NCI-H1105 treated with DMSO at 0.1 percent for 48 hours (cell line): ENCODE measurements at places on chromosomes 3 and 15.

- no peak for DNase-seq
Measured at GRCh38 chr3:177973241-177973840, 562.9 kb upstream of the KCNMB2 start.

- no peak for DNase-seq
Measured at GRCh38 chr3:149560001-149560400, 85.5 kb downstream of the TM4SF4 start.

DNA sequence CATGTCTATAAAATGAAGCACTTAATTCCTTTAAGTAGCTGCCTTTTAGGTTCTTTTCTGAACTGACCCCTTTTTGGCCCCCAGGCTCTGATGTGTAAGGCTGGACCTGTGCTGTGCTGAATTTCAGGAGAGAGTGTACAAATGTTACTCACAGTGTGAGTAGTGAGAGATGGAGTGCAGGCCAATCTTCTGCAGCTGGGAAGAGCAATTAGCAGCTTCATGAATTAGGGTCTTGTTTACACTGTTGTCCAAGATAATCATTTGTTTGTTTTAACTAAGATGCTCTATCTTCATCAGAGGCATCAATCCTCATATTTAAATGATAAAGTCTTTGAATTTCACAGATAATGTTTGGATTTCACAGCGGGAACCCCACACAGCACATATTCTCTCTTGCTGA, 19.4 kb downstream of the ARPP21 start:
- DNase-seq = peak; percentile 29

DNA sequence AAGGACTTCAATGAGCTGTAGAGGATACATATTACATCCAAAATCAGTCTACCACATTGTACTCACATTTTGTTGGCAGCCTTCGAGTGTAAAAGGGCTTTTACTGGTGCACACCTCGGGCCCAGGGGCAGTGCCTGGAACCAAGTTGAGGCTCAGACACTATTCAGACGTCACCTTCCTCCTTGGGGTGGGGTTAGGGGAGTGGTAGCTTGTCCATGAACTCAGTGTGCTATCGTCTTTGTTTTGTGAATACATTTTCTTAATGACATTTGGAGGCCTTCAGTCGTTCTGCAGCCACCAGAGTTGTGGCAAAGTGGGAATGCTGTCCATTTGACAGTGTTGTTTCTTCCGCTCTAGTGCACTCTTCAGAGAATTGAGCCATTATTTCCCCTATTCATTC, 114.2 kb downstream of the PGPEP1L start:
- DNase-seq = no peak

DNA sequence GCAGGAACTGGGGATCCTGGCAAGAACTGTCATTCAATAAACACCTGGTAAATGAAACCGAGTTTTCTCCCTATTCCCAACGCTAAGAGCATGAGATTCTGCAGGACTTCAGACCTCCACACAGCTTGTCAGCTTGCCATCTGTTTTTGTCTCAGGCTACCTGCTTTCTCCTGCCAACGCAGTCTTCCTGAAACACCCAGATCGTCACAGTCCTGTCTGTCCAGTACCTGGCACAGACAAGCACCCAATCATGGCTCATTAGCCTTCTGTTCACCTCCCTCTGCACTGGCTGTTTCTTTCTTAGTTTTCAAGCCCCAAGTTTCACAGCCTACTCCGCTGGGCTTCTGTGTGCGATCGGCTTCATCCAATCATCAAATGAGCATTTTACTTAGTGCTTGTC, 5.0 kb downstream of the SLC12A8 start:
- no peak for DNase-seq

DNA sequence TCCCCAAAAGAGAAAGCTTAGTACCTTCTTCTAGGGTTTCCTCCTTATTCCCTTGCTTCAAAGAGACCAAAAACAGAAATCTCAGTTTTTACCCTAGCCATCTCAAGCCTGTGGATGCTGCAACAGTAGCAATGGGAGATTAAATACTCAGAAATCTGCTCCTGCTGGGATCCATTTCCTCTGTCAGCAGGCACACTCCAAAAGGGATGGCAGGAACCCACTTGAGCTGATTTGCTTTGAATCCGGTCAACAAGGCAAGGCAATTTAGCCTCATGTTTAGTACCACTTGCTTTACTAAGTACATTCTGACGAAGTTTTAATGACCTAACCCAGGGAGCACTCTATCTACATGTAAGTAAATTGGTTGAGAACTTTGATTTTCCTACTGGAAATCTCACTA, 590.0 kb upstream of the ADAMTS9 start:
- DNase-seq = no peak

DNA sequence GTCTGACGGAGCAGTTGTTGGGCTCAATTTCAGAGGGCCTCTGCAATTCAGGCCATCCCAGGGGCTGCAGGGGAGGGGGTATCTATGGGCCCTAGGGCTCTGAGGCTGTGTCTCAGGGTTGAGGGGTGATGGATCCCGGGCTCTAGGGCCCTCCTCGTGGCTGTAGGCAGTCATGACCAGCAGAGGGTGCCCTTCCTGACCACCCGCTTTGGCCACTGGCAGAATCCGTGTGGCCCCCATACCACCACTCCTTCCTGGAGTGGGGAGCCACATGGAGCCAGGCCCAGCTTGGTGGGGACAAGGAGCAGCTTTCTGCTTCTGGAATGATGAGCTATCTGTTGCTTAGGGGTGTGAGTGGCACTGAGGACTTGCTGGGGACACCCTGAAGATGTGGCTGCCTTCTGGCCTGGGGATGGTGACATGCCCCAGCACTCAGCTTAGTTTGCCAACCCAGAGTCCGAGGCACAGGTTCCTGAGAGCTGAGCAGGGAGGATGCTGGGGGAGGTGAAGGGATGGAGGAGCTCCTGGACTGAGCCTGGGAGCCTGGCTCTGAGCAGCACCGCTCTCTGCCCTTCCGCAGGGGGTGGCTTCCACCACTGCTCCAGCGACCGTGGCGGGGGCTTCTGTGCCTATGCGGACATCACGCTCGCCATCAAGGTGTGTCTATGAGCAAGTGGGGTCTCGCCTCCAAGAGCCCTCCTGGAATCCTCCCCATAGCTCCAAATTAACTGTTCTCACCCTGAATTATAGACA, 20.2 kb downstream of the HDAC11 start:
- no peak for DNase-seq

DNA sequence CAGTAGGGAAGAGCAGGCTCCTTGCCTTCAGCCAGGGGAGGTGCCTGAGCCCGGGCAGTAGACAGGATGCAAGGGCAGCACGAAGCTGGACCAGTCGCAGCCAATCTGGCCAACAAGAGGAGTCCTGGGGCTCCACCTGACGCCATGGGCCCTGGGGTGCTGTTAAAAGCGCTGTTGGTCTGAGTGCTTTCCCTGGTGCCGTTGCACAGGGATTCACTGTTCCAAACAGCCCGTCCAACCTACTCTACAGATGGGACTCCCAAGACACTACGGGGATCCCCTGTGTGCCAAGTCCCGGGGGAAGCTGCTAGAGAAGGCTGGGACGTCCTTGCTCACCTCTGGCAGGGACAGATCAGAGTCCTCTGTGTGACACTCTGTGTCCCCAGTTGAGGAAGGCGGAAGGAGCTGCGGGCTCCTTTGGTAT, 632 bp downstream of the CTSH start:
- no peak for DNase-seq

DNA sequence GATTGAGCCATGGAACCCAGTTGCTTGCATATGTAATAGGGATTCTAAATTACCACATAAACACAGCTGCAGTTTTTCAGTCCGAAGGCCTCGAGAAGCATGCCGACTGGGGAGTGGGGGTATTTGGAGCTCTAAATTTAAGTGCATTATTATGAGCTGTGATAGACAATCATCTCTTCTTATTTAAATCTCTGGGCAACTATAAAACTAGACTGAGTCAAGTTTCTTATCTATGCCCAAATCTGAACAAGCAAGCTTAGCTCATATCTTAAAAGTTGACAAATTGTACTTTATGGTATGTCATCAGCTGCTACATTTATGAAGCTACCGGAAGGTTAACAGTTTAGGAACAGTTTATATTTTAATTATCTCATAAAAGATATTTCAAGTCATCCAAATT, 19.5 kb upstream of the THRB start:
- DNase-seq = no peak

DNA sequence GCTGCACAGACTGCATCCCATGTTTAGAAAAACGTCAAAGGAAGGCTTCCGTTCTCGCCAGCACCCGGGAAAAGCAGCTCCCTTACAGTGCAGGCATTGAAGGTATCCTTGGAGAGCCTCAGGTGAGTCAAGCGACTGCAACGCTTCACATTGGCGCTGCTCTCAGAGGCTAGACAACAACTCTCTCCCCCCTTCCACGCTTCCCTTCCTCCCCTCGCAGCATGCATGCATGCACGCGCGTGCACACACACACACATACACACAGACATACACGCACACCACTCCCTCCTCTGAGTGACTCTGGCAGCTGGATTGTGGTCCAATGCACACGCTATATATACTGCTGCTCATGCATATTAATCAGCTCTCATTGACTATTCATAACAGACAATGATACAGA, 191.1 kb downstream of the PDZRN3 start:
- DNase-seq = no peak

DNA sequence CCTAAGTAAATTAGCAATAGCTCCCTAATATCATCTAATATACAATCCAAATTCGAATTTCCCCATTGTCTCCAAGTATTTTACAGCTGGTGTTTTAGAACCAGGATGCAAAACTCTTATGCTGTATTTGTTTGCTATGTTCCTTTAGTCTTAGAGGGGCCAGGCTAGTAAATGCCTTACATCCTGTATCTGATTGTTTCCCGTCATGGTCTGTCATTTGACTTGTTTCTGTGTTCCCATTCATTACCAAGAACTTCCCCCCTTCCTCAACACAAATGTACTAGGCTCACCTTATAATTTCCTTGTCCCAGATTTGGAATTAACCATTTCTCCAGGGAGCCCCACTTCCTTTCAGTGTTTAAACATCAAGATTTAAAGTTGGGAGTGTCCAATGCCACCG, 54.1 kb downstream of the ABTB1 start:
- DNase-seq = no peak

DNA sequence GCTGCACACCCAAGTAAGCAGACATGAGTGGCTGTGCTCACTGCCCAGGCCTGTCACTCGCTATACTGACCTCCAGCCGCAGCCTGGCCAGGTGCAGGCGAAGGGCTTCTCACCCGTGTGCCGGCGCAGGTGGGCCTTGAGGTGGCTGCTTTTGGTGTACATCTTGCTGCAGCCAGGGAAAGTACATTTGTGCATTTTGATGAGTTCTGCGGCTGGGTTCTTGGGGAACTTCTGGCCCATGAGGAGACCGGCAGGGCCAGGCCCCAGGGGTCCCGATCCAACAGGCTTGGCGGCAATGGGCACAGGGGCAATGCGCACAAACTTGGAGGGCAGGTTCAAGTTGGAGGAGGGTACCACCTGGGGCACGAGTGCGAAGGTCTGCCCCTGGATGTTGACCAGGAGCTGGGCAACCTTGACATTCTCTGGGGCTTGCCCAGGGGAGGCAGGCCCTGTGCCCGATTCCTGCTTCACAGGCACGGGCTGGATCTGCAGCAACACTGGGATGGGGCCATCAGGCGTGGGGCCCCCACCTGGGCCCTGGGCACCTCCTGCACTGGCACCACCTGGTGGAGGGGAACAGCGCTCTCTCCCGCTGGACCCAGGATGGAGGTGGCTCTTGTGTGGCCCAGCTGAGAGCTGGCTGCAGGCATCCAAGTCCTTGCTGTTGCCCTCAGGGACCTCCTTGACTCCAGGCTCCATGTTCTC, 5.3 kb downstream of the KLF15 start:
- no peak for DNase-seq

GRCh38 chr15:36936613-36937012, 163.7 kb downstream of the MEIS2 start:
- DNase-seq = no peak

- peak; percentile 37 for DNase-seq
Measured at GRCh38 chr15:44662478-44663409, 718 bp downstream of the SPG11 start.

- DNase-seq = no peak
Measured at GRCh38 chr3:162112719-162113118, 616.1 kb downstream of the OTOL1 start.

DNA sequence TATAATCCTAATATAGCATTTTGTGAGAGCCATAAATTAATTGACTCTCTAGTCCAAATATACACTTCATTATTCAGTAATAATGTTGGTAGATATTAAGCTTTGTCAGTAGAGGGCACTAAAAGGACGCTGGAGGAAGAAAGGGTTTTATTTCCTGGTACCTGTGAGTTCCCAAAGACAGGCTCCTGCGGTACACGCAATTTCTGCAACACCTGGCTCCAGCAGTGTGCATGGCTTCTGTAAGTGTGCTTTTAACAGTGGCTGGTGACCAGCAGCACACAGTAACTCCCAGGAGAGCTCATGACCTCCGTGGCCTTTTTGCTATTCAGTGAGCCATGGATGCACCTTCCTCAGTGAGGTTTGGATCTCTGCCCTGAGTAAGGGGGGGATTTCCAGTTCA, 338.3 kb upstream of the ZNF385D start:
- DNase-seq = peak; percentile 26

DNA sequence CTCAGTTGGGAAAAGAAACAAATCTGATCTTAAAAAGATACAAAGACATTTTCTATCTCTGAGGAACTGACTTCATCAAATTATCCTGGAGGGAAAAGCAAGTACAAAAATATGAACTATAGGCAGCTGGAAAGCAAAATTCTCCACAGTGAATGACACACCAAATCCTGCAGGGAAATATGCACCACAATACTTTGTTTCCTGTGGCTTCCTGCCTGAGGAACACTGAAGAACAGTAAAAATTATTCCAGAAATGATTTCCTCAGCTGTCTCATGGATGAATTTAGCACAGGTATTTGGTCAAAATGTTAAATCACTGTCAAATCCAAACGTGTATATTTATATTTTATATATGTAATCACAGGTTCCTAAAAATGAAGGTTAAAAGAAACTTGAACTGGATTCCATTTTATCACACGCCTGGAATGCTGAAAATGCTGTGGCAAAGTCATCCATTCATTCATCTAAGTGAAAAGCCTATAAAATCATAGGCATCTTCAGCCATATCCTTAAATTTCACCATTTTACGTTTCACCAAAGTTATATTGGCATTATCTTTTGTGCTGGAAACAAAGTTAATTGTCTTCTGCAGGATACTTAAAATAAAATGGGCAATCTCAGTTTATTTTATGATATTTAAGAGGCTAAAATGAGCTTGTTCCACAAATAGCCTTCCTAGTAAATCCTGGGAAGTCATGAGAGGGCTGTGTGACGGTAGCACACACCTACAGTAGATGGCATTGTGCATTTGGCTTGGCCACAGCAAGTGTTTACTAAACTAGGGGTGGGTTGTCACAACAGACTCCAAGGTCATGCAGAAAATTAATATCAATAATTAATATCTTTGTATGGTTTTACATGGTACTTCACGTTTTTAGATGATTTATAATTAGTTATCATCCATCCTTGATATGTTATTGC, 19.3 kb upstream of the TSC22D2 start:
- no peak for DNase-seq

DNA sequence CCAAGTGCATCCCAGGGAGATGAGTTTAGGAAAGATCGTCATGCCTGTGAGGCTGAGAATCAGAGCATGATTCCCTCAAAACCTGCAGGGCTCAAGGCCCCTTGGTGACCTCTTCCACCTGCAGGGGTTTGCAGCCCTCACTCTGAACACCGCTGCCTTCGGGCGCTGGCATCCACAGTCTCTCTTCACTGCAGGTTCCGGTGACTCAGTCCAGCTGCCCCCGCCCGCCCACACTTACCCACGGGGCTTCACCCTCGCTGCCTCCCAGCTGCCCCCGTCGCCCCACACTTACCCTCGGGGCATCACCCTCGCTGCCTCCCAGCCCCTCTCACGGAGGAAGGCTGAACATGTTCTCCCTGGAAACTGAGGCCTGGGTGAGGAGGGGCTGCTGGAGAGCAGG, 277.1 kb downstream of the XXYLT1 start:
- no peak for DNase-seq

GRCh38 chr3:144189044-144189443, 217.4 kb downstream of the DIPK2A start:
- DNase-seq = no peak

- no peak for DNase-seq
Measured at GRCh38 chr15:82831894-82832600, 22.6 kb downstream of the WHAMM start.
